Activated CD8-positive, alpha-beta memory T cell treated with anti-CD3 and anti-CD28 coated beads for 4 hours (primary cell): ENCODE measurements at places on chromosomes 4 and X.

- DNase-seq, result no peak
These were observed 88.0 kb downstream of the IRF2 start for GRCh38 chr4:184386271-184386781.

DNA sequence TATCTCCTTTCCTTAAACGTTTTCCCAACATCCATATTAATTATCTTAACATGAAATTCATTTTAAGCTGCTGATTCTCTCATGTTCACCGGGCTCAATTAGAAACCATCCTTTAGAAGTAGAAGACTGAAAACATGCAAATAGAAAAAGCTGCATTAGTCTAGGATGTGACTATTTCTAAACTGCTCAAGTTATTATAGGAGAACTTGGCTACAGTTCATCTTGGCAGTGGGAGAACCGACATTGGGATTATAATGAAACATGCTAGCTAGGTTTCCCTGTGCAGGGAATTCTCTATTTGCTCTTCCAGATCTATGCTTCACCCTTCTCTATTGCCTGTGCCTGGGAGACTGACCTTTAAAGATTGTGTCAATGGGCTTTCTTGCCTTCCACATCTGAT is 151.0 kb upstream of the PPARGC1A start:
- DNase-seq, result no peak

GRCh38 chr4:185472103-185472542 is 590 bp upstream of the CCDC110 start:
- no peak for DNase-seq

GRCh38 chr4:80787306-80787705 is 243.2 kb upstream of the BMP3 start:
- no peak for DNase-seq

DNA sequence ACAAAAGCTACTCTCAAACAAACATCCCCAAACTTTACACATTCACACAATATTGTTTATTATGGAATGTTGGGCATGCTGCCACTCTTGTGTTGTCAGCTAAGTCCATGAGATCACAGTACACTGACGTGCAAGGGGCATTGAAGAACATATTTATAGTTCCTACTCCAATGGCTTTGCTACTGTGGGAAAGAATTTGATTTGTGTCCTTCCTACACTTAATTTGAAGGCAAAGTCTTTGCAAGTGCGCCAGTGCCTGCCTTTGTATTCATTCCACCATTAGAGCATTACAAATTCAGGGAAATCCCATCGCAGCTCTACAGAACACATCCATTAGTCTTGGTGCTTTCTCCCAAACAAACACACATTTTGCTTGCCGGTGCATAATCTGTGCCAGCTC is 45.4 kb upstream of the FTHL17 start:
- no peak for DNase-seq

- DNase-seq, result no peak
These were observed 60.0 kb downstream of the ATP8A1 start for GRCh38 chr4:42596918-42597317.

DNA sequence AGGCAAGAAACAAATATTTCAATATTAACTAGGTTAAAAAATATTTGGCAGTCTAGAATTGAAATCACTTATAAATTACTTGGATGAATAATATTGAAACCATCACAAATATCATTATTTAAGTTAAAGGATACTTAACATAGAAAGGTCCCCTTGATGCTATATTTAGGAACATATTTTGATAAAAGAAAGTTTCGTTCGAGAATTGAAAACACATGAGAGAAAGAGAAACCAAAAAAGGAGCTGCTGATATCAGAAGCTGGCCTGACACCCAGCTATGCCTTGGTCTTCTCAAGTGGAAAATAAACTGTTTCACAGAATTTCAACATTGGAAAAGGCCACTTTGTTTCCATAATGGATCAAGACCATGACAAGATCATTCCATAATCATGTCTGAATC is 762.4 kb downstream of the DMD start:
- DNase-seq, result no peak
